ENCODE measurements at places on chromosomes 16 and 17.
A peak's percentile ranks its signal among the peaks of the same experiment; 100 is the strongest.

DNA sequence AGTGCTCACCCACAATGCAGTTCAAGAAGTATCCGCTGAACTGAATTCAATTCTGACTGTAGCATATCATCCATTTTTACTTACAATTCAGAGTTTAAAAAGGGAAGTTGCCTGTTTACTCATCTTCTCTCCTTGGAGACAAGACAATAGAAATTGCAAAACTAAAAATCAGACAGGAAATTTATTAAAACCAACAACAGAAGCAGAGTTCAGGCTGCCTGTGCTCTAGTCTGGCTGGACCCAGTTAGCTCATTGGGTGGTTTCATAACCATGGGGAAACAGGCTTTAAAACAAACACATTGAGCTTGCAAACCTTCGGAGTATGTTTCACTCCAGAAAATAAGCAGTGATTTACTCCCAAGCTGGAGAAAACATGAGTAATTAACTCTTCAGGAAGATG lies 321.4 kb downstream of the GRIN2A start:
- DNase-seq, result no peak

GRCh38 chr17:9553596-9553995 lies 22.0 kb downstream of the STX8 start:
- no peak for DNase-seq

- no peak for DNase-seq
Observed at GRCh38 chr17:77352996-77353395, 212.2 kb downstream of the SEC14L1 start.

- DNase-seq, result no peak
Observed at GRCh38 chr16:19700319-19700781, 17.7 kb downstream of the KNOP1 start.

DNA sequence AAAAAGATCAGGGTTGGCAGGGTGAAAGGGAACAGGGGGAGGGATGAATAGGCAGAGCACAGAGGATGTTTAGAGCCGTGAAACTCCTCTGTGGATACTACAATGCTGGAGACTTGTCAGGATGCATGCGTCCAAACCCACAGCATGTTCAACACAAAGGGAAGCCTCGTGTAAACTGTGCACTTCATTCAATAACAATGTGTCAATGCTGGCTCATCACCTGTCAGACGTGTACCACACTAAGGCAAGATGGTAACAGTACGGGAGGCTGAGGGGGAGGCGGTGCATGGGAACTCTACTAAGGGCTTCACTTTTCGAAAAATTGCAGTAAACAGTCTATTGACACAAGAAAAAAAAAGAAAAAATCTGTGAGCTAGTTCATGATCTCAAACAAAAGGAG lies 63.7 kb downstream of the C16orf95 start:
- DNase-seq, result no peak

GRCh38 chr16:65120831-65121721 lies 787 bp downstream of the CDH11 start:
- DNase-seq, result no peak

GRCh38 chr16:28313587-28313986 lies 21.3 kb downstream of the SBK1 start:
- no peak for DNase-seq

DNA sequence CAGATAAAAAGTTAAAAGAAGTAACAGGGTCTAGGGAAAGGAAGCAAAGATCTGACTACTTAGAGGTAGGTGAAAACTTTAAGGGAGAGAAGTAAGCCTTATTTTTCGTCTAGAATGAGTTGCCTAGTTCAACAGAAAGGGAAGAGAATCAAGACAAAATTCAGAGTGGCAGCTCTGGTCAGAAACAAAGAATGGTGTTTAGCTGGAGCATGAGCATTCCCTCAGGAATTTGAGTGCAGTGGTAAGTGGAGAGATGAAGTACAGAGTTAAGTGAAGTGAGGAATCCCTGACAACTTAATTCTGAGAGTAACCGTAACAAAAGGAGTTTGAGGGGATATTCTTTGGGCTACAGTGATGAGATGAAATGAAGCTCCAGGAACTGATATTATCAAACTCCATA lies 11.5 kb downstream of the SMG6 start:
- DNase-seq, result no peak

DNA sequence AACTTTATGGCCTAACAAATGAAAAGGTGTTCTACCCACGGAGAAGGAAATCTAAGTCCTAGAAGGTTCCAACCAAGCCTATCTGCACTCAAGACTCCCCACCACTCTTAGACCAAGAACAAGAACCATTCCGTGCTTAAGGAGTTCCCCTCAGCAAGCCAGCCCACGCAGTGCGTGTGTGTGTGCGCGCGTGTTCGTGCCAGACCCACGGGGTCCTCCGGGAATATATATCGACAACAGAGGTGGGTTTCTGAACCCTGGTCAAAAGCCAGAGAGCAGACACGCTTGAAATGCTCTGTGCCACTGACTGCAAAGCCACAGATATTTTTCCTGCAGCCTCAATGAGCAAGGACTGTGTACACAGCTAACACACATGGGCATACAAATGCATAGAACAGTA lies 70.7 kb downstream of the SLC39A11 start:
- no peak for DNase-seq

DNA sequence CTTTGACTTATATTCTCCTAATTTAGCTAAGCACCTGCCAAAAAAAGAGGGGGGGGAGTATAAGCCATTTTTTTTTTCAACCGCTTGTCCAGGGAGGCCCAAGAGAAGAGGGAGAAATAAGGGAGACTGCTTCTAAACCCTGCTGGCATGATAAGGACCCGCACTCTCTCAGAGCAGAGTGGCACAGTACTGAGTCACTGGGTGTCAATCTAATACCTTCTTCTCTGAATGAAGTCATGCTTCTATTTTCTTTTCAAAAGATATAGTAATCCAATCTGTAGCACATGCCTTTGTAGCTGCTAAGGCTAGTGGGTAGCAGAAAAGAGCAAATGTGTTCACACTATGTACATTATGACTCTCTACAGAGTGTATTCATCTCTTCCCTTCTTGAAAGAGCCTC lies 34.9 kb upstream of the CACNG3 start:
- no peak for DNase-seq

DNA sequence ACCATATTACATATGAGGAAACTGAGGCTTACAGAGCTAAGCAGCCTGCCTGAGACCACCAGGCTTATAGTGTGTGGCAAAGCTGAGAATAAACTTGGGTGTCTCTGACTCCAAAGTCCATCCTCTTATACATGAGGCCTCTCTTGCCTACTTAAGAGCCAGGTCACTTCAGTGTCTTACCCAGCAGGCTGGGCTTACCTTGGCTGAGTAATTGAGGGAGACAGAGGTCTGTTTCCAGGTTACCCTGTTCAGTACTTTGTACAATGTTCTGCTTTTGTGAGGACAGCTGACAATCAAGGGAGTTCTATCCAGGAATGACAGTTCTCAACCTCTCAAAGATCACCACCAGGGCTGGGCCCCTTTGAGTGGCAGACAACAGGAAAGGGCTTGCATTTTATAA lies 14.4 kb downstream of the NDUFAB1 start:
- DNase-seq, result no peak

- DNase-seq, result peak; percentile 46
Observed at GRCh38 chr17:51258756-51259563, 889 bp downstream of the MBTD1 start.

GRCh38 chr16:30761427-30761927 lies 385 bp downstream of the CFAP119 start:
- DNase-seq, result peak; percentile 25

DNA sequence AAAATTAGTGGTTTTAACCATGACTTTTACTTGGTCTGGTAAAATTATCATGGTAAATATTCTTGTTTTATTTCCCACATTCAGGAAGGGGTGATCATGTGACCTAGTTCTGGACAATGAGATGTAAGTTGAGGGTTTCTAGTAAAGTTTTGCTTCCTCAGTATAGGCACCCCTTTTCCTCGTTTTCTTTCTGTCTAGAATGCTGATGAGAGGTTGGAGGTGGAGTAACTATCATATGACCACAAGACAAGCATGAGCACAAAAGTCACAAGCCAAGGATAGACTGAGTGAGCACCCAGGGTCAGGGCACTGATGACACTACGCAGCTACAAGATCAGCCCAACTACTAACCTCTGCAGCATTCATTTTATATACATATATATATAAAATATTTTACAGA lies 53.9 kb downstream of the MYO1D start:
- DNase-seq, result no peak

DNA sequence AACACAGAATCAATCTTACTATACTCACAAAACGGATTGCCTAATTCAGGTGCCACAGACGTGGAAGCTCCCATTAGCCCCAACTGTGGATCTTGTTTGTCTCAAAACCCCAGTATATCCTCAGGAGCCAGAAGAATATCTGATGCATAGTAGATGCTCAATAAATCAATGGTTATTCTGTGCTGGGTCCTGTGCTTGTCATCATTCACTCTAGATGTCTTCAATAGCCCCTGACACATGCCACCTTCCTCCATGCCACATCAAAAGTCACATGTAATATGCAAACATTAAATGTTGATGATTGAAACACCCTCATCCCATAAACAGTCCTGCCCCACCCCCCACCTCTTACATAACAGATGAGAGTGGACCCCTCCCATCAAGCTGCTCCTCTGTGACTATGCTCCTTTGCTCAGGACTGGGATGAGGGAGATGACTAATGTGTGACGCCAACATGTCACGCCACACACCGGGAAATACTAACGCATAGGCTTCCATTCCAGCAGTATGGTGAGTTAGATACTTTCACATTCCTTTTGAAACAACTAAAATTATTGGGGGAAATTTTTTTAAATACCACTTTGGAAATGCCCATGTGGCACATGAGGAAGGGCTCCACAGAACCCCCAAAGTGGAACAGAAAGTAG lies 267.6 kb upstream of the SDK2 start:
- no peak for DNase-seq

- DNase-seq, result no peak
Observed at GRCh38 chr16:25691519-25692091, at the start of gene HS3ST4. TSS of gene HS3ST4 (plus strand) at chr16:25691959.

DNA sequence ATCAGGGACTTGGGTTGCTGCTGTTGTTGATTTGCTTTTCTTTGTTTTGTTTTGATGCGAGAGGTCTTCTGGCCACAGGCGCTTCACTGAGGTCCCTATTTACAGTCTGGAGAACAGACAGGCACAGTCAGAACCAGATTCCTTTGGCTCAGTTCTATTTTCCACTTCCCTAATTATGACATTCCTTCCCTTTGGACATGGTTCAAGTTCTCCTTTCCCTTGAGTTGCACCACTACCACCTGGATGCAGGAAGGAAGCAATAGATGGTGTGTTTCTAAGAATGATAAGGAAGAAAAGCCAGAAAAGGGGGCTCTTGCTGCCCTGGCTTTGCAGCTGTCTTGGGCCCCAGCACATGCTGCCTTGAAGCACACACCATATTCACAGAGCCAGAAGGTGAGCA lies 160.6 kb downstream of the MAF start:
- no peak for DNase-seq

DNA sequence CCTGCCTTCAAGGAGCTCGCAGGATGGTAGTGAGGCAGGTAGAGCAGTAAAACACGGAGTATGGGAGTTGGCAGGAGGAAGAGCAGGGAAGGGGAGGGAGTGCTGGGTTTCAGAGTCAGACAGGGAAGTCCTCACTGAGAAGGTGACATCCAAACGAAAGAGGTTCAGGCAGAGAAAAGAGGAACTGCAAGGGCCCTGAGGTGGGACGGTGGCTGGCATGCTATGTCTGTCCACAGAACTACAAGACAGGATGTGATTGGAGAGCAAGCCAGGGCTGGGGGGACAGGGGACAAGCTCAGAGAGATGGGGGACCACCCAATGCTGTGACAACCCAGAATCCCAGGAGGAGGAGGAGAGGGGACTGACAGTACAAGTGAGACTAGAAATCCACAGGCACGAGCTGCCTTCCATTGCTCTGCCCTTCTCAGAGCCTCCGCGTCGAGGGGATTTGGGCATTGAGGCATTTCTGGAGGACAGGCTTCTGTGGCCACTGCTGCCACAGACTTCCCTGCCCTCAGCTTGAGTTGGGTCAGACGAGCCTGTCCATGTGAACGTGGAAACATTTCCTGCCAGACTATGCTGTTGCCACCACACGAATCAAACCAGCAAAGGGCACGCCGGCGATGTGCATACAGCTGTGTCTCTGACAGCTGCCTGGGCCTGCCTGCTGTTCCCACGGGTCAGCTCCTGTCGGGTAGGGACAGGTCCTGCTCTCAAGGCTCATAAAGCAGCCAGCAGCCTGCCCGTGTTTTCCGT lies 100.1 kb downstream of the RAB11FIP4 start:
- DNase-seq, result no peak

GRCh38 chr17:21072745-21073197 lies 30.0 kb upstream of the USP22 start:
- no peak for DNase-seq

DNA sequence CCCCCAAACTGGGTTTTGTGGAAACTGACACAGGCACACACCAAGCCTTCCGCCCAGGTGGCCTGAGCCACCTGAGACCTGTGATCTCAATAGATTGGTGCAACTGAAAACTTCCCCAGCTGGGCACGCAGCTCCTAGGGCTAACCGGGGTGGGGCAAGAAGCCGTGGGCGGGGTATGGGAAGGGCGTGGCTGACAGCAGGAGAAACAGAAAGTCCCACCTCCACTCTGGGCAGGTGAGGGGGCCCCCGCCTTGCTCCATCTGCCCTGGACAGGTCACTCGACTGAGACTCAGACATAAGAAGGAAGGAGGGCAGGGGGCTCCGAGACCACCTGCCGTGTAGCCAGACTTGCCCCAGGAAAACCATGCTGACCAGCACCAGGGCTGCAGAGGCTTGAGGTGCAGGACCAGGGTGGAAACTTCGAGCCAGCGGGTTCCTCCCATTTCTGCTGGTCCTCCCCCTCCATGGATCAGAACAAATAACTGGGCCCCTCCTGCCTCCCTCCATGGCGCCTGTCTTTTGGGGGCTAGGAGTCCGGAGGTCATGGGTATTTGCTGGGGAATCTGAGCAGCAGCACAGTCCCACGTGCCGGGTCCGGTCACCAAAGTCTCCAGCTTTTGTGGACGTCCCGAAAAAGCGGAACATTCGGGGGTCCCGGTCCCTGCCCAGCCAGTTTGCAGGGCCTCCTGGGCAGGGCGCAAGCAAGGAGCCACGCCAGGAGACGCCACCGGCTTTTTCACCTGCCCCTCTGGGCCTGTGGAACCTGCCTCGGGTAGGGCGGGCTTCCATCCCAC lies 1.3 kb downstream of the TIMP2 start:
- DNase-seq, result peak; percentile 54

DNA sequence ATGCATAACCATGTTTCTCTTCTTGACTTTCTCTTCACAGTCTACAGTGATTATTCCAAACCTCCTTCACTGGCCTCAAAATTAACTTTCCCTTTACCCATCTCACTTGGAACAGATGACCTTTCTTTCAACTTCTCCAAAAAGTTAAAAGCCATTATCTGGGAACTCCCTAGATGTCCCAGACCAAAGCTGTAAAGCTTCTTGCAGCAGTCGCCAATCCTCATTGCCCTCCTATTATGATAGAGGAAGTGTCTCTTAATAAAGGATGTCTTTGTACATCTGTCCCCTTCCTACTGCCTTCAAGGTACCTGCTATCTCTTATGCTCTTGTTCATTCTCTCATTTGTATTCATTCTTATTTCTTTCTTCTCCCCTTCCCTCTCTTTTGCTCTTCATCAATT lies 127.5 kb downstream of the MRTFB start:
- DNase-seq, result no peak

- no peak for DNase-seq
Observed at GRCh38 chr17:1003972-1004768, 7.2 kb downstream of the TIMM22 start.
